Epithelial cell of alveolus of lung (primary cell): ENCODE measurements at places on chromosomes 7 and 10. TPM values are rescaled to one million over a fixed set of nuclear protein-coding genes. Genes with fewer than 3 reads are reported as not detected.

The EBLN1 gene
- total RNA-seq, result not detected in 2 replicates

The RGS10 gene
- 94.4 and 146 TPM in 2 replicates for total RNA-seq

The MLXIPL gene
- total RNA-seq, result 2.3 TPM in 1 of 2 replicates, not detected in the other

The OR2A25 gene
- total RNA-seq, result not detected in 2 replicates

The NEUROG3 gene
- not detected in 2 replicates for total RNA-seq
